ENCODE measurements at places on chromosomes 16 and 17.

- DNase-seq: no peak
Observed at GRCh38 chr17:67035131-67036083, 8.9 kb upstream of the CACNG1 start.

- peak; percentile 85 for DNase-seq
Observed at GRCh38 chr17:48671697-48672171, 45.6 kb upstream of the HOXB9 start.

- DNase-seq: peak; percentile 83
Observed at GRCh38 chr17:7560172-7561027, 1.3 kb upstream of the SENP3 start.

DNA sequence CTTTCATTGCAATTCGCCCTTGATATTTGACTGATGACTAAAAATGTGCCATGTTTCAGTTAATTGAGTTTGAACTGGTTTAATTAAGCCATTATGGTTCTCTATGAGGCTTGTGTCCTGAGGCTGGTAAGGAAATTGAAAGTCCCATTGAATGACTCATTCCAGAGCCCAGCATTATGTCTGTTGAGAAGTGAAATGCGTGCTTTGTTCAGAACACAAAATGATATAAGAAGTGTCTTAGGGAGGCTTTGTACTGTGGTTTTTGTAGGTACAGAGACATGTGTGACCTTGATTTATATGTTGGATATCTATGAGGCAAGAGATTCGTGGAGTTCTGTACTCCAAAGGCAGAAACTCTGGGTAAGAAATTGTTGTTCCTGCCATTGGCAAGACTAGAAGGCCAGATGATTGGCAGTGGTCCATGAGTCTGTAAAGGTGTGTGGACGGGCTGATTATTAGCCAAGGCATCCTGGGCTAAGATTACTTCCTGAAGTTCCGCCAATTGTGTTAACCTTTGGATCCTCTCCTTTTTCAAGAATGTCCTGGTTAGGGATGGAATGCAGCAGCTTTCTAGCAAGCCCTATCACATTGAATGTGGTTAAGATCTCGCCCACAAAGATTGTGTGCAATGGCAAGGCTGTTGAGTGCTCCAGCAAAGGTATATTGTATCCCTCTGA is 103.7 kb downstream of the NPIPB5 start:
- no peak for DNase-seq

GRCh38 chr16:86868070-86868469 is 289.7 kb downstream of the FOXL1 start:
- DNase-seq: no peak

Measured in upper lobe of right lung (tissue), 1 donor.